ENCODE measurements at places on chromosomes 1 and 21.

DNA sequence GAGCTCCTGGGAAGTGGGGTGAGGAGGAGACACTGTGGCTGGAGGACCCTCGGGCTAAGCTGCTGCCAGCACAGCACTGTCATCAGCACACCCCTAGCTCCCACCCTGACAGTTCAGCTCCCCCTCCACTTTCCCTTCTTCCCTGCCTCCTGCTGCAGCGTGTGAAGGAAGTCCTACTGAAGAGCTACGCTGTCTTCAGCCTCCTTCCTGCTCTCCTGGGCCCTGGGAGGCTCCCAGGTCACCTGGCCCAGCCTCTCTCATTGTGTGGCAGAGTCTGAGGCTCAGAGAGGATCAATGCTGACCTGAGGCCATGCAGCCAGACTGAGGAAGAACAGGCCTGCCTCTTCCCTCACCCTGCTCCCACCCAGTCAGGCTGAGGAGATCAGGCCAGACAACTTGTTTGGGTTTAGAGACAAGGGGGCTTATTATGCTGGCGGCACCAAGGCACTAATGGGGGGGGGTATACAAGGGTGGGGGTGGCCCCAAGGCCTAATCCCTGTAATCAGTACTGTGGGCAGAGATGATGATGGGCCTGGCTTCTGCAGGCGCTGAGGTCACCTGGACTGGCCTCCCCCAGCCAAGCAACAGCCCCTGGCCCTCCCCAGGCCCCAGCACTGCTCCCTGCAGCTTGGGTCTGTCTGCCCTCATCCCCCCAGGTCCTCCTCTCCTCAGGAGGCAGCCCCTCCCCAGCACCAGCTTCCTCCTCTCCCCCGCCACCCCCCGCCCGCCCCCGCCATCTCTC lies 9.1 kb downstream of the NES start:
- DNase-seq = no peak

- DNase-seq = no peak
These were observed 26.1 kb upstream of the MAN1A2 start for GRCh38 chr1:117341123-117341522.

- no peak for DNase-seq
These were observed 134.2 kb downstream of the LMO4 start for GRCh38 chr1:87462894-87463293.

DNA sequence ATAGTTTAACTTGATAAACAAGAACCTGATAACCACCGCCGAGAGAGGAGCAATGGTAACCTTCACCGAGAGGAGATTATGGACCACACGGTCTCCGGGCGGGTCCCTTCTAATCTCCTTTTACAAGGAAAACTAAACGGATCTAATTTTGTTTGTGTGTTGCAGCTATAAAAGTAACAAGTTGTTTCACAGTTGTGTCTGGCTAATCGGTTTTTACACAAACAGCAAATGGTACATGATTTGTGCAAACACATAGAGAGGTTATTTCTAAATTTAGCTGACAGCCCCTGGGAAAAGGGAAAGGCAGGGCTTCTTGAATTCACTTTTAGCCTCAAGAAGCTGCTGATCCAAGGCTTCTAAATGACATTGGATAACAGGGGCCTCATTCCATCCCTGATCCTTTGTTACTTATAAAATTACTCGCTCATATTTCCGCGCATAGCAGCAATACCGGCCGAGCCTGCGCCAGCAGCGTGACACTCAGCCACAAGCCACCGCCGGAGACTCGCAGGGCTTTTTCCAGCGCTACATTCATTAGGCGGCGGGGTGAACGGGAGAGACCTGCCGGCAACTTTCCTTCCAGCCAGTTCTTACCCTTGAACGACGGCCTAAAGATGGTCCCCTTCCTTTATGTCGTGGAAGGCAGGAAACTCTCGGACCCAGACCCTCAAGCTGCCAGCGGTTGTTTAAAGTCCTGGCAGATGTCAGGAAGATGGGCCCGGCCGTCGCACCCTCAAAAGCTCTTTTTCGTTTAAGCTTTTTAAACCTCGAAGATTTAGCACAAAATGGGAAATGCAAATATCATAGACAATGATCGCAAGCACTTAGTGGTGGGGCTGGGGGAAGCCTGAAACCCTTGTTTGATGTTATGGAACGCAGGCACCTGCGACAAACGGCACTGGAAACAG lies 4.4 kb downstream of the FOXD3 start:
- DNase-seq = no peak

GRCh38 chr1:41683681-41684500 lies 199.4 kb upstream of the EDN2 start:
- peak; percentile 56 for DNase-seq

DNA sequence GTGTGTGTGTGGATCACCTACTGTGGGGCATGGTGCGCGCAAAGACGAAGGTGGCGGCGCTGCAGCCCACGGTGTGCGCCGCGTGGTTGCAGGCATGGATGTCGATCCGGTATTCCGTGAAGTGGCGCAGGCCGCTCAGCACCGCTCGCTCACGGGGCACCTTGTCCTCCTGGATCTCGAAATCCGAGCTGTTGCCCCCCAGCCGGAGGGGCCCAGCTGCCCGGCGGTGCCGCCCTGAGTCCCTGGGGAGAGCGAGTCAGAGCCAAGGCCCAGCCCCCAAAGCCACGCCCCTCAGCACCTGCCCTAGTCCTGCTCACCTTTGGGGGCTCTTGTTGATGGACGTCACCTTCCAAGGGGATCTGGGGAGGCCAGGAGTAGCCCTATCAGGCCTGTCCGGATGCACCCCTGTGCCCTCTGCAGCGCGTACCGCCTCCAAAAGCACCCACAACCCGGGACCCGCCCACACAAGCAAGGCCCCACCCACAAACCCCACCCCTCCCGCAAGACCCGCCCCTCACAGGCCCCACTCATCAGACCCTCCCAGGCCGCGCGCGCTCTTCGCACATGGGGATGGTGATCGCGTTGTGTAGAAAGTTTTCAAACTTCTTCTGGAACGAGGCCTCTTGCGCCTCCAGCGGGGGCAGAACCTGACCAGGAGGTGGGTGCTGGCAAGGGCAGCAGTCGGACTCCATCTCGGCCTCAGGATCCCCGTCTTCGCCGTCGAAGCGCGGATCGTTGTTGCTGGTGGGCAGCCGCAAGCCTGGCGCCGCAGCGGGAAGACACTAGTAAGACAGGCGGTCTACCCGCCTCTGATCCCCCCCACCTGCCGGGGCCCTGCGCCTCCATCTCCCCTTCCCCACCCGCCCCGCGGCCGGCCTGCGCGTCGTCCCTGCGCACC lies 13.6 kb downstream of the INSRR start:
- no peak for DNase-seq

- no peak for DNase-seq
These were observed 64.4 kb downstream of the AGPAT3 start for GRCh38 chr21:43929217-43929971.

GRCh38 chr1:143736562-143736961 lies 235.2 kb downstream of the FAM72C start:
- DNase-seq = no peak

DNA sequence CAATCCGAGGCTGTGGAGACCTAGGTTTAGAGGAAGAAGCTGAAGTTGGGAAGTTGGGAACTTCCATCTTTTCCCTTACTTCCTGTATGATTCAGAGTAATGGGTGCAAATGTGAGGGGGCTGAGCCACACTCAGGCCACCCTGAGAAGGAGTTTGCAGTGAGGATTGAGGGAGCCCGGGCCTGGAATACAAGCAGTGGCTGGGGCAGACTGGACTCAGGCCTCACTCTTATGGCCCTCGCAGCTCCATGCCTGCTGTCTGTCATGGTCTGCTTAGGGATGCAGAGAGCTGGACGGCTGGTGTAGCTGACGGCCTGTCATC lies 73.7 kb upstream of the RAB4A start:
- no peak for DNase-seq

- DNase-seq = no peak
These were observed 11.2 kb upstream of the OR6K3 start for GRCh38 chr1:158731707-158732106.

- DNase-seq = peak; percentile 65
These were observed 56.7 kb downstream of the MRPS6 start for GRCh38 chr21:34129901-34130715.

DNA sequence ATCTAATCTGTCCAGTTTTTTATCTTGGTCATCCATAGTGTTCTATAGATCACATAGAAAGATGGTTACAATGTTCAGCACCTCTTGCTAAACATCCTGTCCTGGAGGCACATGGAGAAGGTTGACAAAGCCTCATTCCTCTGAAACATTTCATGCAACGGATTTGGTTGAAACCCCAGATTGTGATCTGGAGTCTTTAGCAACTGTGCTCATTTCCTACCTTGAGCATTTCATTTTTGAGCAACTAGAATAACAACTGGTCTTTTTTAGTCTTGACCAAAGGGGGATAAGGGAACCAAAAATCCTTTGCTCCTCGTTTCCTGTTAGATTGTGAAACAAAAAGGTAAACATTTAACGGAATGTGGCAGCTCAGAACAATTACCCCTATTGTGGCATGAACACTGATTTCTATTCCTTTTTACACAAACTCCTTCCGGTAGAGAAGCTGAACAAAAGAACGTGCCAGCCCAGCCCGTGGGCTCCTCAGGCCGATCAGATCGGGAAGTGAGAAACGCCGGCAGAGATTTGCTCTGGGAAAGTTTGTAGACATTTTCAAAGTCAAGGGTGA lies 94.7 kb upstream of the ERRFI1 start:
- peak; percentile 68 for DNase-seq

DNA sequence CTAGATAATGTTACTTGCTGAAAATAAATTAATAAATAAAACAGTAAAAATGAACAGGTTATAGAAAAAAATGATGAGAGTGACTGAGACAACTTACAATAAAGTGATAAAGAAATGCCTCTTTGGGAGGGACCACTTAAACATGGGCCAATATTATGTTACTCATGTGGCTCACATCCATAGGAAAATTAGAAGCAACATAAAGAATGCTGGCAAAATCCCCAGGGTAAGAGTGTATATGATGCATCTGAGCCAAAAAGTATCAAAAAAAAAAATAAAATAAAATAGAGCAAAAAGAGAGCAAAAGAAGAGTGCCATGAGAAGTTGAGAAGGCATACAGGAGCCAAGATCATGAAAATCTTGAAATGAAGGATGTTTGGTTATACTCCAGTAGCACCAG lies 818.0 kb downstream of the LTN1 start:
- no peak for DNase-seq

DNA sequence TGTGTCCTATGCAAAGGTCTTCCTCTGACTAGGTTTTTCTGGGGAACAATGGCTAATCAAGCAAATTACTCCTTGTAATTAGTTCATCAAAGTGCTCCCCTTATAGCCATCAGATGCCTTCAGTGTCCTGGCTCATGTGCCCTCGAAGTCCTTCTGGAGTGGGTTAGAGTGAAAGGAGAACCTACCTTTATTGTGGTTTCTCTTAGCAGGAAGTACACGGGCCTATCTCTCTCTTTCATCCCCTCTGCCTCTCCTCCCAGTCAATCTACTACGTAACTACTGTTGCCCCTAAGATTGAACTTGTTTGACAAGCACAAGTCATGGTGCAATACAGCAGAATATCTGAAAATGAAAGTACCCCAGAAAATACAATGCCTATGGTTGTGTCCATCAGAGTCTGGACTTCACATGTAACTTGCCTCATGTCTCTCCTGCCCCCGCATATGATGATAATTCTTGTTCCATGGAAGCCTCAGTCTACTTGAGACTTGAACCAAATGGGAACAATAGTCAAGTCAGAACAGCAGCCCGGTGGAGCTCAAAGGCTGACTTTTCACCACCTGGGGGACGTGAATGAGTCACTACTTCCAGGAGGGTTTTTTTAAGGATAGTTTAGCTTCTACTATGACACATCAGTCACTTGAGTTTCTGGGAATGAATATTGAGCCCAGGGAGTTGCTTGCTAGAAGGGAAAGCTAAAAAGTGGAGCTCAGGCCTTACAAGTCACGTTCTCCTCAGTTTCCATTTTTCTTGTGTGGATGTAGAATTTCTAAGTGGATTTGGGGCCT lies 243.6 kb downstream of the TNR start:
- DNase-seq = peak; percentile 61

DNA sequence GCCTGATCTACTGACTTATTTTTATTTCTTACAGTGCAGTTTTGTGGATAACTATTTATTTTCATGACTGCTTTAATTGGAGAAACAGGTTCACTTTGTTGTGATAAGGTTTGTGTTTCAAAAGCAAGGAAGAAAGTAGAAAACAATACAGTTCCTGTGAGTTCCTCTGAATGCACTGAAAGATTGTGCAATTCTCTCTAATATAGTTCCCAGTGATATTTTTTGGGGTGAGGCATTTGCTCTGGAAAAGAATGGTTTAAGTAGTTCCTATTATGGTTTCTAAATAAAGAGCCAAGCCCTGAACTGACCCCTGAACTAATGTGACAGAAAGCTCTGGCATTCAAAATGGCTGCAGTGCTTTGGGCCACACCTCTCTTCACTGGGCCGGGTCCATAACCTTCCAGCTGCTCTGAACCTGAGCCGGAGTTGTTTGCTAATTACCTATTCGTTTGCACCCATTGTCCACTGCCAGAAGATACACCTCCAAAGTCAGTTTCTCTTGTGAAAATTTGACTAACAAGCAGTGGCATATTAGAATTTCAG lies 56.6 kb upstream of the VTCN1 start:
- no peak for DNase-seq

GRCh38 chr21:29450058-29450457 lies 151.3 kb downstream of the BACH1 start:
- DNase-seq = no peak

- peak; percentile 85 for DNase-seq
These were observed 253.0 kb downstream of the FGGY start for GRCh38 chr1:59549903-59550302.

GRCh38 chr1:145997718-145998023 lies 1.3 kb upstream of the TXNIP start:
- DNase-seq = no peak

- DNase-seq = no peak
These were observed 55.9 kb upstream of the BTG3 start for GRCh38 chr21:17668479-17669140.

GRCh38 chr1:68234094-68234493 lies 1.8 kb upstream of the WLS start:
- no peak for DNase-seq

DNA sequence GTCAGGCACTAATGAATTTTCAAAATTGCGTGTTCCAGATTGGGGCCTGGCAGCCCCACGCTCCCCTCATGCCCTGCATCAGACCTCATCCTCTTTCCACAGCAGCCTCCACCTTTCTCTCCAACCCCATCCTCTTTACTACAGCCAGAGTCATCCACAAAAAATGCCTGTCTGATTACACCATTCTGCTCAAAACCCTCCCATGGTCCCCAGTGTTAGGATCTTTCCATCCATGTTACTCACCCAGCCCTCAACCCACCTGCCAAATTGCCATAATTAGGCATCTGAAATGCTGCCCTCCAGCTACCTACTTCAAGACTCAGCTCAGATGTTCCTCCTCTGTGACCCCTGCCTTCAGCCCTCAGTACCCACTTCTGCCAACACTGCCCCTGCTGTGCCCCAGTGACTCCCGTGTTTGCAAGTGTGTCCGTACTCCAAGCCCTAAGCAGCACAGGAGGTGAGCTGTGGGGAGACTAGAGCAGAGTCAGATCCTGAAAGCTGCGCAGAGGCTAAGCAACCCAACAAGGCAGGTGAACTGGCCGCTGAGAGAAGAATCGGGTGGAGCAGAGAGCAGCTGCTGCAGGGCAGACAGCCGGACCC lies 715 bp upstream of the ARTN start:
- peak; percentile 36 for DNase-seq

DNA sequence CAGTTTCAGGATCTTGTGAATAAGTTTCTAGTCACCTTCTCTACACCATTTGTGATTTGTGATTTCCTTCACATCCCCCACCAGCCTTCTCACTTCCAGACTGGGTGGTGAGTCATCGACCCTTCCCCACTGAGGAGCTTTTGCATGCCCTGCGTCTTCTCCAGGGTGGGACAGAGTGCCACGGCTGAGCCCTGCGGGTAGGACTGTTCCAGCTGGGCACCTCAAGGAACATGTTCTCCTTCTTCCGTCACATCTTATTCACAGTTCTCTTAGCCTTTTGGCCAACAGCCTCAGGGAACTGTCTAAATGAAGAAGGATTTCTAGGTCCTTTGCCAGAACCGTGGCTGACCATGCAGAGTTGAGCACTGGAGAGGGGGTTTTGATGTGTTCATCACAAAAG lies 116.5 kb downstream of the TMEM53 start:
- peak; percentile 12 for DNase-seq

Data from mesenchymal stem cell (in vitro differentiated cells and primary cell).